ENCODE measurements at places on chromosomes 1 and 21.

GRCh38 chr1:158016651-158017335, 23.3 kb downstream of the KIRREL1 start:
- no peak for DNase-seq

DNA sequence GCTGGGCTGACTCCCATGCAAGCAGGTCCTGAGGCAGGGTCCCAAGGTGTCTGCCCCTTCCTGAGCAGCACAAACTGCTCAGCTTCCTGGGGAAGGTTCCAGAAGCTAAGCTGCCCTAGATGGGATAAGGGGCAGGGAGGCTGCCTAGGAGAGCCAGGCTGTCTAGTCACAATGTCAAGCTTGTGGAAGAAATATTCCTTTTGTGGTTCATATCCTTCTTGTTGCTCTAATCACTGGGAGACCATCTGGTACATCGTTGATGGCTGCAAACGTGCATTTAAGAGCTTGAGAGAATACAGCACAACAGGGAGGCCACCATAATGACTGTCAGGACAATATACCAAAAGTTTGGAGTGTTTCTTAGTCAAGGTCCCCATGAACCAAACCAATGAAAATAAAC, 67.4 kb downstream of the SLC16A1 start:
- no peak for DNase-seq

DNA sequence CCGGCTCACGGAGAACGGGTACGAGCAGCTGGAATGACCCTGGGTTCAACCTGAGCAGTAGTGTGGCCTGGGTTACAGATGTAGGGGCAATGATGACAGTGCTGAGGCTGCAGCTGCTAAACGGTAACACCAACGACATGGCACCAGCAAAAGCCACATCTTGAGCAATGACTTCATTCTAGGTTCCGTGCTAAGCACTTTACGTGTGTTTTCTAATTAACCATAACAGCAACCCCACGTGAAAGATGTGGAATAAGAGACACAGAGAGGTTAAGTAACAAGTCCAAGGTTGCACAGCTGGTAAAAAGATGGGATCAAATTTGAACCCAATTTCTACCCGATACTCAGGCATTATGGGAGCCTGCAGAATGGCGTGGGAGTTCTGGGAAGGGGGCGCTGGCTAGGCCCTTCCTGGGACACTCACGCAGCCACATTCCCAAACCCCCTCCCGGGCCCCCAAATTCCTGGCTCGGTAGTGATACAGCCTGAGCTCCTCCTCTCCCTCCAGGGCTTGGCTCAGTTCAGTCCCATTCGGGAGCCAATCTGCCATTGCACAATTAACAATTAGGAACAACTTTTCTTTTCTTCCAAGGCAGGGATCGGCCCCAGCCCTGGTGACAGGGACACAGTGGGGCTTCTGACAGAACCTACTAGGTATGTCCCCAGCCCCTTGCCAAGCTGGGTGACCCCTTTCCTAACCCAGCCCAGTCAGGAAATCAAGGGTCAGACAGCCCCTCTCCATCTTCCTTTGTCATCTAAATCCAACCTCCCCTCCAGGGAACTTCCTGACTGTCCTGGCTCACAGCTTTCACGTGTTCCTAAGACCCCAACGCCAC, 23.8 kb upstream of the ECE1 start:
- no peak for DNase-seq

GRCh38 chr1:245688536-245689453, 534.0 kb downstream of the KIF26B start:
- DNase-seq = no peak

GRCh38 chr1:73943270-73943669, 254.7 kb downstream of the LRRIQ3 start:
- DNase-seq = no peak

- DNase-seq = no peak
Measured at GRCh38 chr1:78088486-78088885, 42.7 kb downstream of the GIPC2 start.

DNA sequence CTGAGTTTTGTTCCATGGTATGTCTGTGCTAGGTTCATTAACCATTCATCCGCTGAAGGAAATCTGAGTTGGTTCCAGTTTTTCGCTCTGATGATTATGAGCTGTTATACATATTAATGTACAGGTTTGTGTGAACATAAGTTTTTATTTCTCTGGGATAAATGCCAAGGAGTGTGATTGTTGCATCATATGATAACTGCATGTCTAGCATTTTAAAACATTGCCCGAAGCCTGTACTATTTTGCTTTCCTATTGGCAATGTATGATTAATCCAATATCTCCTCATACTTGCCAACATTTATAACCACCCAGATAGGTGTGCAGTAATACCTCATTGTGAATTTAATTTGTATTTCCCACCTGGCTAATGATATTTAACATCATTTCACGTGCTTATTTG, 322.7 kb downstream of the ZNF326 start:
- DNase-seq = no peak

DNA sequence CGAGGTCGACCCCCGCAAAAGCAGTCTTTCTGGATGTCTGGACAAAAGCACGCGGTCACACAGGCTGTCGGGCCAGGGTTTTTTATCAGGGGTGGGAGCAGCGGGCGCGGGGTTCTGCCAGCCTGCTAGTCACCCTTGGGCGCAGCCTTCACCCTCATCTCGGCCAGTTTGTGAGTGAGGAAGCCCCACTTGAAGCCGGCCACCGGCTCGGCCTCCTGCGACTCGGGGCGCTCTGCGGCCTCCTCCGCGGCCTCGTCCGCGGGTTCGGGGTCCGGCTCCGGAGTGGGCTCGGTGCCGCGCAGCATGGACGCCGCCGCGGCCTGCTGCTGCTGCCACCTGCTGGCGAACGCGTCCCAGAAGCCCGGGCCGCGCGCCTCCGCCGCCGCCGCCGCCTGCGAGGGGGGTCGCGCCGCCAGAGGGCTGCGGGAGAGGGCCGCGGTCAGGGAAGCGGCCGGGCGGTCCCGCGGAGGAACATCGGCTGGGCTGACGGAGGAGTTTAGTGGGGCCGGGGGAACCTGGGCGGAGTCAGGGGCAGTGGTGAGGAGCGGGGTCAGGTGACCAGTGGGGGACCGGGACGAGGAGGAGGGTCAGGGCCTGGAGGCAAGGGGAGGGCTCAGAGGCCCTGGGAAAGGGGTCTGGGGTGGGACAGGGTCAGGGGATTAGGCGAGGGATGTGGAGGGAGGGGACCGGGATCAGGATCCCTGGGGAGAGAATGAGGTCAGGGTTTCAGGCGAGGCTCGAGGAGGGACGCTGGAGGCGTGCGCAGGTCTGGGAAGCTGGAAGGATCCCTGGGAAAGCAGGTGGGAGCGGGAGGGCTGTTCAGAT, 4.5 kb downstream of the C1orf232 start:
- DNase-seq = no peak

- no peak for DNase-seq
Measured at GRCh38 chr1:183676586-183677189, 23.6 kb upstream of the APOBEC4 start.

- DNase-seq = peak; percentile 94
Measured at GRCh38 chr1:52002038-52002917, 11.8 kb upstream of the RAB3B start.

DNA sequence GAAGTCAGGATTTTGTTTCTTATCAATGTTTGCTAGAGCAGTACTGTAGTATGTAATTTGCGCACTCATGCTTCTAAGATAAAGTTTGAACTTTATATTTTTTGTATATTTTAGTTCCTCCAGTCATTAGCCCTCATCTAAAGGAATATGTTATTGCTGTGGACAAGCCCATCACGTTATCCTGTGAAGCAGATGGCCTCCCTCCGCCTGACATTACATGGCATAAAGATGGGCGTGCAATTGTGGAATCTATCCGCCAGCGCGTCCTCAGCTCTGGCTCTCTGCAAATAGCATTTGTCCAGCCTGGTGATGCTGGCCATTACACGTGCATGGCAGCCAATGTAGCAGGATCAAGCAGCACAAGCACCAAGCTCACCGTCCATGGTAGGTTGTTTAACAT, 252.2 kb downstream of the TPR start:
- DNase-seq = no peak

- DNase-seq = no peak
Measured at GRCh38 chr1:231990388-231990787, 363.8 kb downstream of the DISC1 start.

DNA sequence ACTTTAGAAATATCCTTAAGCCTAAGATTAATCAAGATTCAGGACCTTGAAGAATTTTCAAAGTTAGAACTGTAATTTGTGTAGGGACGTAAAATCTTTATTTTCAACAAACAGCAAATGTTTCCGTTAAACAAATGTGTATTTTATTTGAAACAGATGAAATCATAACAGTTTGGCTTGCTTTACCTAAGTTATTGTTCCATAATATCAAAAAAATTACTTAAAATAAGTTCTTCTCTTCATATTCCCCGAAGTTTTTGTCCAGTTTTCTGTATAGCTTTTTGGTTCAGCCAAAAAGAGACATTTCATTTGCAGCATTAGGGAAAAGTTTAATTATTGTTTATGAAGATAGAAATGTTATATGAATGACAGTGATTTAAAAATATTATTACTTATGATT, 100.1 kb downstream of the NFIA start:
- no peak for DNase-seq

DNA sequence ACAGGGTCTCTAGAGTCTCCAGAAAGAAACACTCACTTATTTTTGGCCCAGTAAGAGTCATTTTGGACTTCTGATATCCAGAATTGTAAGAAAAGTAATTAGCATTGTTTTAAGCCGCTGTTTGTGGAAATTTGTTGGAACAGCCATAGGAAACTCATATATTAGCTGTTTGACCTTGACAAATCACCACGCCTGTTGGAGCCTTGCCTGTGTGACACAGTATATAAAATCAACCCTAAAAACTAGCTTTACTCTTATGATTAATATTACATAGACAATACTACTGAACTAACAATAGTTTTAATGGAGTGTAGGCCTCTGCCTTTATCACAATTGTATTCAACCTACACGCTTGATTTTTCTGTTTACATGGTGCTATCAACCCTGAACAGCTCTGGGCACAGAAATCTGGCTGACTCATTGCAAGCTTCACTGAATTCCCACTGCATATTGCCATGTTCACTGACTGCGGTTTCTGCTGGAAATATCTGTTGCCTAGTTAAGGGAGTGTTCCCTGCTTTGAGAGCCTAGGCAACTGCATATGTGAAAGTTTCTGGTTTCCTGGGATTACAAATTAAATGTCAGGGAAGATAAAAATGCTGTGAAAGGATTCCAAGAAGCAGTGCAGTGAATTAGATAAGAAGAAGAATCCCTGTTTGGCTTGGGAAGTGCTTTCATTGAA, 419.5 kb upstream of the DEPDC1 start:
- DNase-seq = no peak

- no peak for DNase-seq
Measured at GRCh38 chr1:116164150-116164549, 53.0 kb downstream of the MAB21L3 start.

DNA sequence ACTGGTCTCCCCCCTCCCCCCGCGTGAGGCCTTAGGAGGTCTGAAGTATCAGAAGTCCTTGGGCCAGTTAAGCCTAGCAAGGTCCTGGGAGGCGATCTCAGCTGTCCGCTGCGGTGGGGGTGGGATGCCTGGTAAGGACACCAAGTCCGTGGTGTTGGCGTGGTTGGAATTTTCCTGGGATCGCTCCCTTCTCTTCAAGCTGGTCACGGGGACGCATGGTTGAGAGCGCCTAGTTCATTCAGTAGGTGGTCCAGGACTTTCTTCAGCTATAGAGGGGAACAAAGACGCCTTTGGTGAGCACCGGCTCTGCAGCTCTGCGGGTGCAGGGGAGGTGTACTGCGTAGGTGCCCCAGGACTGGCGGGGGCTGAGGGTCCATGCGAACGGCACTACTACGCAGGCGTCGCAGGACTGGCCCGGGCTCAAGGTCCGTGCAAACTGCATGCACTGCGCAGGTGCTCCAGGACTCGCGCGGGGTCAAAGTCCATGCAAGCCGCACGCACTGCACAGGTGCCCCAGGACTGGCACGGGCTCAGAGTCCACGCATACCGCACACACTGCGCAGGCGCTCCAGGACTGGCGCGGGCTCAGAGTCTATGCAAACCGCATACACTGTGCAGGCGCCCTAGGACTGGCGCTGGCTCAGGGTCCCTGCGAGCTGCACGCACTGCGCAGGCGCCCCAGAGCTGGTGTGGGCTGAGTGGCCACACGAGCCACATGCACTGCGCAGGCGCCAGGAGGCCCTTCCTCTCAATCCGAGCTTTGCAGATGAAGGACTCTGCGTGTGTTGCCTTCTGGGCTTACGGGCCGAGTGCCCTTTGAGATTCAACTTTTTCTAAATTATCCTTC, 36.6 kb upstream of the HMGN1 start:
- DNase-seq = peak; percentile 24

DNA sequence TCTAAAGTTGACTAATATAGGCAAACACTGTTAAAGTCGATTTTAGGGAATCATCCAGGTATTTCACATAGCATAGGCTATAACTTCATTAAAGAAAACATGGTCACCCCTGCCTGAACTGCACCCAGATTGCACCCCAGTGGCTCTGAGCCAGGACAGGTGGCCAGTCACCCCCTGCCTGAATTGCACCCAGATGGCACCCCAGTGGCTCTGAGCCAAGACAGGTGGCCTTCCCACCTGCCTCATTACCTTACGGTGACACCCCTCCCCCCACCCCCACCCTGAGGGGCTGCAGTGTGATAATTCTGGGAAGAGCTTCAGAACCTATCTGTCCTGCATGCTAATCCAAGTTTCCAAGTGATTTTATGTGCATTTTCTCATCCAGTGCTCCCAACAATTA, 78.9 kb downstream of the DSCAM start:
- DNase-seq = no peak

DNA sequence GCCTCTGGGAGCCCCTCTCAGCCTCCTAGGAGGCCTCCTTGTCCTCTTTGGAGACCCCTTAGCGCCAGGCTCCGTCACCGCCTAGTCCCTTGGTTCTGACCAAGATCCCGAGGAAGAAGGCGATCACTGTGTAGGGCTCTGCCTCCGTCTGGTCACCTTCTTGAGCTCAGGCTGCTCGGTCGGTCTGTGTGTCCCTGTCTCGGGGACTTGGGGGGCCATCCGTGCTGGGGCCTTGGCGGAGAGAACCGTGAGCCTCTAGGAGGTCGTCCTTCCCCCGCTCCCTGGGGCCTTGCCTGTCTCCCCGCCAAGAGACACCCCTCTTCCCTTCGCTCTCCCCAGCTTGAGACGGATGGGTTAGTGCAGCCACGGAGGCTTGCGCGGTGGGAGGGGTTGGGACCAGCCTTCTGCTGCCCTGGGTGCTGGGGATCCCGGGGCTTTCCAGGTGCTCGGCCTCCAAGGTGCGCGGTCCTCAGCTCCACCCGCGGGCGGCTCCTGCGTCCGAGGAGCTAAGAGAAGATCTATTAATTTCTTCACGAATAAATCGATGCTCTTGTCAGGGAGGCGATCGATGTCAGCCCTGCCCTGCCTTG, 701 bp upstream of the INSRR start:
- DNase-seq = no peak

DNA sequence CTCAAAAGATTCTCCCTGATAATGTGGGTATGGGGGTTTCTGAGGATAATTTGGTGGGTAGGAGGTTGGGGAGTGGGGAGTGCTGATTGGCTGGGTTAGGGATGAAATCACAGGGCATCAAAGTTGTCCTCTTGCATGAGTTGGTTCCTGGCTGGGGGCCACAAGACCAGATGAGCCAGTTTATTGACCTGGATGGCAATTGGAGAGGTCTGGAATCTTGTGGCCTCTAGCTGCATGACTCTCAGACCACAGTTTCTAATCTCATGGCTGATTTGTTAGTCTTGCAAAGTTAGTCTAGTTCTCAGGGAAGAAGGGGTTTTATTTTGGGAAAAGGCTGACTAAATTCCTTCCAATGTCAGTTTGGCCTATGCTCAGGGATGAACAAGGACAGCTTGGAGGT, 3.3 kb upstream of the GBP1 start:
- no peak for DNase-seq

Measured in Karpas-422 (cell line).